ENCODE measurements at places on chromosomes 3 and 15.

- no peak for DNase-seq
These were observed 168.3 kb upstream of the TGFBR2 start for GRCh38 chr3:30438126-30438525.

GRCh38 chr15:90047956-90048575, 46.9 kb downstream of the ZNF710 start:
- no peak for DNase-seq

GRCh38 chr3:108713816-108714215, 43.4 kb downstream of the RETNLB start:
- DNase-seq: no peak

- DNase-seq: no peak
These were observed 323.3 kb downstream of the DIPK2A start for GRCh38 chr3:144294659-144295538.

DNA sequence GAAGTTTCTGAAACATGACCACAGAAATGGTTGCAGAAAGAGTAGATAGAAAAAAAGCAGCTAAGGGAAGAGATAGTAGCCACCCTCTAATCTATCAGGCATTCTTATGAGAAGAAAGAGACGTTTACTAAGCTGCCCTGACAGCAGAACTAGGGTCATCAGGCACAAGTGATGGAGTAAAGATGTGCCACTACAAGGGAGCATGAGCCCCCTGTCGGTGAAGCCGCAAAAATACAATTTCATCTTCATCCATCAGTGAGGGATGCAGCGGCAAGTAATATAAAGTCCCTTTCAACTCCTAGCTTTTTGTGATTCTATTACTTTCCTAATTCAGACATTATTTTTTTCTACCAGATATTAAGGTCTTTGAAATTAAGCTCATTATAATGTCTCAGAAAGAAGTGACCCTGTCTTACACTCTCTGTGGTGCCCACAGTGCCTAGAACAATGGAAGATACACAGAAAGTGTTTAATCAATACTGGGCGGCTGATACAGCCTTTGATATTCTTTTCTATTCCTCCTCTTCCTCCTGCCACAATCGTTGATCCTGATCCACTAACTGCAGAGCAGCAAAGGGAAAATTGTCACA, 651.6 kb downstream of the NTRK3 start:
- DNase-seq: no peak

- no peak for DNase-seq
These were observed 27.0 kb upstream of the VILL start for GRCh38 chr3:37963635-37964034.

- no peak for DNase-seq
These were observed 23.2 kb downstream of the ILDR1 start for GRCh38 chr3:121998611-121999473.

DNA sequence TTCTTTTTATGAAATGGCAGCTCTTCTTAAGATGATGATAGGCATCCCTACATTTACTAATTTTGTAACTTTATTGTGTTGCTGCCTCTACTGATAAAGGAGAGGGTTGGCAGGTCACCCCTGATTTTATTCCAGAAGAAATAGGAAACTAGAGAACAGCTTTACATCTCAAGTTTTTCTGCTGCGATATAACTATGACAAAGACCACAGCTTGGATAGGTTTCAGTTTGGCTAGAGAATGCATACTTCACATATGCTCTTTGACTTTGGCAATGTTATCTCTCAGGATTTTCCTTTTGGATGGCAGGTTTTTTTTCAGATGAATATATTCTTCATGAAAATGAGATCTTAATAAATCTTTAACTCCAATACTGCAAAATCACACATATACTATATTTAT, 395.3 kb upstream of the GOLIM4 start:
- DNase-seq: no peak

DNA sequence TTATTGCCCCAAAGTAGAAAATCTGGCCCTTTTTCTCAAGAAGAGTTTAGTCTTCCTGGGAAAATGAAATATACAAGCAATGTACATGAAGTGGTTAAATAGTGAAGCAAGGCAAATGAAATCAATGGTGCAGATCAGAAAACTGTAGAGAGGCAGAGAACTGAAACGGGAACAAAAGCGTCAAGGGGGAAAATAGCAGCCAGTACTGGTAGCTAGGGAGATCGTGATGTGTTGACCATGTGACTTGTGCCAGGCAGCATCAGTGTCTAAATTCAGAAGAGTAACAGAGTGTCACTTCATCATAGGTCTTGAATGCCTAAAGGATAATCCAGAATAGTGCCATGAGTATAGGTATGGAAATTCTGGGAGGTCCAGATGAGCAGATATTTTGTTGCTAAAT, 163.1 kb downstream of the CHL1 start:
- DNase-seq: no peak

- no peak for DNase-seq
These were observed 946.2 kb upstream of the CFAP20DC start for GRCh38 chr3:59996056-59996455.

DNA sequence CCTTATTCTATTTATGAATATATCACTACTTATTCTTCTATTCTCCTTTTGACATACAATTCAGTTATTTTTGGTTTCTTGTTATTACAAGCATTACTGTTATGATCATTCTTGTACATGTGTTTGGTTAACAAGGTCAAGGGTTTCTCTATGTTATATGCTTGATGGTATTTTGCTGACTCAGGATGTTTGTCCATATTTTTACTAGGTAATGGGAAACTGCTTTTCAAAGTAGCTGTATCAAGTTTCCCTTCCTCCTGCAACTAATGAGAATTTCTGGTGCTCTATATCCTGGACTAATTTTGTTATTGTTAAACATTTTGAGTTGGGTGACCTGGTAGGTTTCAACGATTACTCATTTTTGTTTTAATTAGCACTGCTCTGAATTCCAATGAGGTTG, 841.0 kb downstream of the OTOL1 start:
- DNase-seq: no peak

DNA sequence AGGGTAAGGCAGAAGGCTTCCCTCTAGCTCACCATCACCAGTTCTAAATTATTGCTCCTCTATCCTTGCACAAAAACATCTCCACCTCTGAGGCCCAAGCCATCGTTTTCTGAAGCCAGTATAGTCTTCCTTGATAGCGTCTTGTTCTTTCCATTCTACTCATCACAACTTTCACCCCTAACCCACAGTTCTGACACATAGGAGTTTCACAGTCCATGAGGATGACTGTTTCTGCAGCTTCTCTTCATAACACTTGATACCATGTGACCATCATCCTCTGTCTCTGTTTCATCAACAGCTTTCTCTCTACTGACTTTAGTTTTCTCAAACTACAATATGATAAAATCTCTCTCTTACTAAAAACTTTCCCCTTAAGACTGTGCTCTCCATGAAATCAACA, 1166.5 kb downstream of the ROBO1 start:
- no peak for DNase-seq

DNA sequence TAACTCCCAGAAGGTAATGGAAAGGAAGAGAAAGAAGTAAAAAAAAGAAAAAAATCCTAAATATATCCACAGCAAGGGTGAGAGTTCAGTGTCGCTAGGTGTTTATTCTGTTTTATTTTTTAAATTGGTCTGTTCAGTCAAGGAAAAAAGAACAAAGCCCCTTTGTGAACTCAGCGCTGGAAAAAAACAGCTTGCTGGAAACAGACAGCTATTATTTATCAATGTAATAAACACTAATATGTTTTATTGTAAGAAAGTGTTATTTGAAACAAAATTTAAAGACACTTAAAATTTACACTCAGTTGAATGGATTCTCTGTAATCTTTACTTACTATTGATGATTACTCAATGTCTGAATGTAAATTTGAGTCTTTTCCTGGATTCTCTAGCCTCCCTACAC, 32.3 kb upstream of the LEKR1 start:
- DNase-seq: no peak

GRCh38 chr3:61638741-61639140, 77.4 kb downstream of the PTPRG start:
- no peak for DNase-seq

- no peak for DNase-seq
These were observed 376.5 kb upstream of the KCNMB2 start for GRCh38 chr3:178159691-178160220.

DNA sequence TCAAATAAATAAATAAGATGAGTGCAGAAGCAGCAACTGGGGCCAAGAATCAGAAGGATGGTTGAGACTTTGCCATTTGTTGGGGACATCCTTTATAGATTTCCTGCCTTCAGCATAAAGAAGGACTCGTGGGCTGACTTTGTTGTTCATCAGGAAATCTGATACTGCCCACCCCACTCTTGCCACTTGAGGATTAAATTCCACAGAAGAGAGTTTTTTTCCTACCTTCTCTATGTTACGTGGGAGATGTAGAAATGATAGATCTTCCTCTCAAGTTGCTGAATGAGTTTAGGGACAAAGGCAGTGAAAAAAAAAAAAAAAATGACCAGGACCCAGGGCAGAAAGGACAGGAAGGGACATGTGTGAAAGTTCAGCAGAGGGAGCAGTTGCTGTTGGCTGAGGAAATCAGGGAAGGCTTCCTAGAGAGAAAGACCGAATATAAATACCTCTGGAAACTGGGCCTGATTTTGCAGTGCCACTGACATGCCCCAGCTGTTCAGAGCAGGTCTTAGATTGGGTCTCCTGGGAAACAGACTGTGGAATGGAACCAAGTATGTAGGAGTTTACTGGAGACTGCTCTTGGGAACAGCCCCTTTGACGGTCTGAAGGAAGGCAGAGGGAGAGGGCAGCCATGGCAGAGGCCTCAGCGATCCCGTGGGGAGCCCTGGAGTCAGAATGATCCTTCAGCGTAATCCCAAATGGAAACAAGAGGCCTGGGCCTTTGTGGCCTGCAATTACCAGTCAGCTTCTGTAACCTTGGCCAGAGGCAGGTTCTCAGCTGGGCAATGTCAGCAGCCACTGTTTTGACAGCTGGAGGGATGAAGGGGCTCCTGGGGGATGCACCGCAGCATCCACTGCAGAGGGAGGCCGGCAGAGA, 50.9 kb downstream of the C3orf20 start:
- DNase-seq: no peak

- no peak for DNase-seq
These were observed 13.5 kb downstream of the MCCC1 start for GRCh38 chr3:183085634-183086390.

GRCh38 chr15:90184786-90185704, 16.1 kb upstream of the SEMA4B start:
- peak; percentile 54 for DNase-seq

- DNase-seq: no peak
These were observed 446.9 kb upstream of the DPPA4 start for GRCh38 chr3:109784285-109784684.

- no peak for DNase-seq
These were observed 428.2 kb downstream of the NLGN1 start for GRCh38 chr3:173825730-173826129.

GRCh38 chr3:52456800-52457183, 1.4 kb downstream of the NISCH start:
- DNase-seq: no peak

DNA sequence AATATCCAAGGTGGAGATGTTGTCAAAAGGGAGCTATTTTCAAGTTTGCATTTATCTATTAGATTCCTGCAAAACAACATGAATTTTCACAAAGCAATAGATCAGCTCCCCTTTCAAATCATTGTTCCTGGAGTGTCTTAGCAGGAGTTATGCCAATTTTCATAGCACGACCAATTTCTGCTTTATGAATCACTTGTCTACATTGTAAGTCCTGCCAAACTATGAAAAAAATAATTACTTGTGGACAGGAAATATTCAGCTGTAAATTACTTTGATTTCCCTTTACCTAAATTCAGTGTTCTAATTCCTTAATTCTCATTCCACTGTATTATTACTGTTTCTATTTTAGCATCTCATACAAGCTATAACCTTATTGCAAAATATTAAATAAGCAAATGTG, 1289.6 kb downstream of the NSUN3 start:
- no peak for DNase-seq

DNA sequence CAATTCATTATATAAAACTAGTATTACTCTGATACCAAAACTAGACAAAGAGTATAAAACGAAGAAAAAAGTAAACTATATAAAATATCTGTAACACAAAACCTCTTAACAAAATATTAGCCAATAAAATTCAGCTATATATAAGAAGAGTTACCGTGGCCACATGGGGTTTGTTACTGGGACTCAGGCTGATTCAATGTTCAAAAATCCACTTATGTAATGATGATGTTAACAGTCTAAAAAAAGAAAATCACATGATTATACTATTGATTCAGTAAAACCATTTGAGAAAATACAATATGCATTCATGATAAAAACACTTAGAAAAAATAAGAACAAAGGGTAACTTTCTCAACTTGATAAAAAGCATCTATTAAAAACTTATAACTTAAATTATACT, 18.3 kb downstream of the P2RY1 start:
- DNase-seq: no peak

DNA sequence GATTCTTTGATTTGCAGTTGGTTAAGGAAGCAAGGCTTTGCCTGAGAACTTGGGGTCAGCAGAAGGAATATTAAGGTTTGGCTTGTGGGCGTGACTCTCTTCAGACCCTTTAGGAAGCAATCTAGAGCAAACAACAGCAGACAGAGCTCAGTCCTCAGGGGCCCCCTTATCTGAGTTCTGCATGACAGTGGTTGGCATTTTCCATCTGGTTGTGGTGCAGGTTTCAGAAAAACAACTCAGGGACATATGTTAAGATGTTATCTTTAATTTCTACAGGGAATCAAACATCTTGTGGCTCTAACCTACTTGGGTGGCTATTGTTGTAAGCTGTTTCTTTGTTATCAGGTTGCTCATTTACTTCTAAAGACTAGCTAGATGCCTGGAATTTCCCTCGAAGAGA, 141.4 kb downstream of the VPS8 start:
- no peak for DNase-seq

- peak; percentile 42 for DNase-seq
These were observed at the start of gene P3H2 for GRCh38 chr3:190120269-190121060. P3H2 (minus strand) TSS chr3:190120897; CDS start chr3:190120731, 166 bp downstream.

- no peak for DNase-seq
These were observed 107.7 kb upstream of the EIF1B start for GRCh38 chr3:40201770-40202169.

DNA sequence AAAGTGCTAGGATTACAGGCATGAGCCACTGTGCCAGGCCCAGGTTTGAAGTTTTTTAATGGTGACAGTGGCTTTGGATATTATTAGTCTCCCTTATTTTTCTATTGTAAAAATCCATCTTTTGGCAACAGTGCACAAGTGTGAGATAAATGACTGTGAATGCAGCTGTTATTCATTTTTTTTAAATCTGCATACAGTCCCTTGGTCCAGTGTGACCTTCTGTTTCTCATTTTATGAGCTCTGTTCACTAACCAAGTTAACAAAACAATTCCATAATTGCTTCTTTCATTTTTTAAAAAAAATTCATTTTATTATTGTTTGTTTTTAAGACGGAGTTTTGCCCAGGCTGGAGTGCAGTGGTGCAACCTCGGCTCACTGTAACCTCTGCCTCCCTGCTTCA, 381.8 kb downstream of the NAALADL2 start:
- DNase-seq: no peak

GRCh38 chr15:48501208-48501607, 144.3 kb downstream of the FBN1 start:
- no peak for DNase-seq

Measured in NCI-H187 (cell line).